ENCODE measurements at places on chromosomes 3 and 15.

DNA sequence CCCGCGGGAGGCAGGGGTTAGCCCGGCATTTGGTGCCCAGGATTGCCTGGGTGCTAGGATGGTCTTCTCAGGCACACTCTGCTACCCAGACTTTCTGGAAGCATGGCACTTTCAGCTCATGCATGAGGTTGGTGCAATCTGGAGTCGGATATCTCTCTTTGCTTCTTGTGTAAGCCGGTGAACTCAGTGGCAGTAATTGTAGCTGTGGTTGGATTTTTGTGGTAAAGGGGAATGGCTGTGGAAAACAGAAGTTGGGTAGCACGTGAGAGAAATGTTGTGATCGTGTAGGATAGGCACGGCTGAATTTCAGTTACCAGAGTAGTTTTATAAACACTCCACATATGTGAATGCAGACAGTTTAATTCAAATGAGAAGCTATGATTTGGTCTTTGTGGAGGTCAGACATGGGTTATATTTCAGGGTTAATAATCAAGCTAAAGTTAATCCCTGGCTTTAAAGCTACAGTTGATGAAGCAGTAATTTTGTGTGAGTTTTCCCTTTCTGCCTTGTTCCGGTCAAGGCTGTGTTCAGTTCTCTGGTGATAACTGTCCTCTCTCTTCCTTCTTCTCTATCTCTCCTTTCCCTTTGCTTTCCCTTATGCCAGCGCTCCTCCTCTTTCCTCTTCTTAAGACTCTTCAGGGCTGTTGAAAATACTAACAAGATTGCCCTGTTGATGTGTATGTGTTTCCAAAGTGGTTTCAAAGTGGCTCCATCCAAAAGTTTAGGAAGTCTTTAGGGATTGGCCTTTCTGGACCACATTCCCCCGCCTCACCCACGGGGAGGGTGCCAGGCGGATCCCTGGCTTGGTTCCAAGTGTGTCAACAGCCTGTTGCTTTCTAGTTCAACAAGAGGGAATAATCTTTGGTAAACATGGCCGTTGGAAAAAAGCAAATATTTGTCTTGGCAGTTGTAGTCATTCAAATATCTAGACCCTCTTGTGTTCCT is 404.6 kb upstream of the C2CD4B start:
- no peak for DNase-seq

GRCh38 chr15:101183226-101183930 is 68.5 kb downstream of the CHSY1 start:
- no peak for DNase-seq

- no peak for DNase-seq
Observed at GRCh38 chr3:30795176-30795575, 99.3 kb downstream of the GADL1 start.

GRCh38 chr15:35246451-35246850 is 161.4 kb upstream of the NANOGP8 start:
- DNase-seq, result no peak

GRCh38 chr3:186996356-186996755 is 66.0 kb downstream of the ST6GAL1 start:
- DNase-seq, result no peak

DNA sequence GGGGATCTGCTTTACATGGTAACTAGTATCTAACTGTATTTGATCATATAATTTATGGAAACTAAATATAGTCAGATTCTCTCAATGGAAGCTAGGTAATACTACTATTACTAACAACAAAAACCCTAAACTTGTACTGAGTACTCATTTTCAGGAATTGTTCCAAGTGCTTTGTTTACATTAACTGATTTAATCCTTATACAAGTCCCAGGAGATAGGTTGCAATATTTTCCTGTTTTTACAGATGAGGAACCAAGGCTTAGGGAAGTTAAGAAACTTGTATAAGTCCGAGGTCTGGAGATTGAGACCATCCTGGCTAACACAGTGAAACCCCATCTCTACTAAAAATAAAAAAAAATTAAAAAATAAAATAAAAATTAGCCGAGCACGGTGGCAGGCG is 7.5 kb upstream of the MTHFS start:
- DNase-seq, result no peak

DNA sequence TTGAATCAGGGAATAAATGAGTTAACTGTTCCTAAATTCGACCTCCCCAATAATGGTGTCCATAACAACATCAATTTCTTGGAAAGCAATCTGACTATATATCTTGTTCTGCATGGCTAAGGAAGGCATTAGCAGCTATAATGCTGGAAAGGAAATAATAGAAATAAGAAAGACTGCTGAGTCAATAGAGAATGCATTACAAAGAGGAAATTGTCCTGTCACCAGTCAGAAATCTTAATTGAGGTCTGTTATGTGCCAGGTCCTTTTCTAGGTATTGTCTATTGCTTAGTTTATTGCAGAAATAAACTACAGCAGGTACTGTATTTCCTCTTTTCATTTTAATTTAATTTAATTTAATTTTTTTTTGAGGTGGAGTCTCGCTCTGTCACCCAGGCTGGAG is 5.9 kb upstream of the PPP1R2 start:
- no peak for DNase-seq

- DNase-seq, result no peak
Observed at GRCh38 chr15:62124176-62124972, 40.7 kb downstream of the C2CD4B start.

- DNase-seq, result no peak
Observed at GRCh38 chr15:62881056-62881455, 161.5 kb upstream of the TPM1 start.

DNA sequence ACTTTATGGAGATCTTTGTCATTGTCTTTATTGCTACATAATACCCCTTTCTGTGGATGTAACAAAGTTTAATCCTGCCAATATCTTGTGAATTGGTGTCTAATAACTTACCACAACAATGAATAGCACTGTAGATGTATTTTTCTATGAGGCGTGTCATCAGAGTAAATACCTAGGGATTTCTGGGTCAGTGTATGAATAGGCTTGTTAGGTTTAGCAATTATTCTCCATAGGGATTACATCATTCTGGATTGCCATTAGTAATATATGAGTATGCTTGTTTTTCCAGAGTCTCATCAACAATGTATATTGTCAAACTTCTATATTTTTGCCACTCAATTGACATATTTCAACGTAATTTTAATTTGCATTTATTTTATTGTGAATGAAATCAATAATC is 67.9 kb downstream of the UNC13C start:
- DNase-seq, result no peak

- DNase-seq, result no peak
Observed at GRCh38 chr15:46778876-46779275, 938.4 kb upstream of the SEMA6D start.
